Activated T-helper 17 cell treated with anti-CD3 and anti-CD28 coated beads, Interleukin-2, amount 50 U/mL, for 72 hours (primary cell): ENCODE measurements at places on chromosomes 13 and 19. TPM values are rescaled to one million over a fixed set of nuclear protein-coding genes. Genes with fewer than 3 reads are reported as not detected.

GRCh38 chr19:48740164-48740972, at the start of gene RASIP1:
TSS of gene RASIP1 (minus strand) at chr19:48740610. CDS start at chr19:48740282, 328 bp downstream.
- no peak for ATAC-seq

KATNAL1 gene
- total RNA-seq, result 25.8 TPM

HMG20B gene
- 52.3 TPM for total RNA-seq

PSG2 gene
- not detected for total RNA-seq

DNA sequence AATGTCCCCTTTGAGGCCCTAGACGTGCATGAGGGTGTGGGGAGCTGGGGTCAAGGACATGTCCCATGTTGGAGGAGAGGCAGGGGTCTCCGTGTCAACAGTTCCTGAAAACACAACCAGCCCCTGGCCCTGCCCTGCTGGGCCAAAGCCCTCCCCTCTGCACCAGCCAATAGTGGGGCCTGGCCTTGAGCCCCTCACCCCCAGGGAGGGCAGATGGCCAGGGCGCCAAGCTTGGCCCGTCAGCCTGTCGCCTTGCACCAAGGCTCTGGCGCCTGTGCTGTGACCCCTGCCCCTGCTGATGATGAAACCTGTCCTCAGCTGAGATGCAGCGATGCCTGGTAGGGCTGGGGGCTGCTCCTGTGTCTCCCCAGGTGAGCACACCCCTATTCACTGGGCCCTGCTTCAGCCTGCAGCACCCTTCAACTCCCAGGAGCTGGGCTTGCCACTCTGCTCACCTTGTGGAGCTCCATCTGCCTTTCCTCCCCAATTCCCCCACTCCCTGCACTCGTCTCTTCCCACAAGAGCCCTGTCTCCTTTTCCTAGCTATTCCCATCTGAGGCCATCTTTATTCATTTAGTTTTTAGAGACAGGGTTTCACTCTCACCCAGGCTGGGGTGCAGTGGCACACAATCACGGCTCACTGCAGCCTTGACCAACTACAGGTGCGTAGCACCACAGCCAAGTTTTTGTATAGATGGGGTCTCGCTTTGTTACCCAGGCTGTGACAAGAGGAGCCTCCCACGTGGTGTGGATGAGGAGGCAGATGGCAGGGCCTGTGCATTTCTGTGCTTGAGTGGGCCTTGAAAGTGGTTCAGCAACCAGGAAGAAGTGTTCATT, 2.1 kb upstream of the HAMP start:
- ATAC-seq, result no peak

DNA sequence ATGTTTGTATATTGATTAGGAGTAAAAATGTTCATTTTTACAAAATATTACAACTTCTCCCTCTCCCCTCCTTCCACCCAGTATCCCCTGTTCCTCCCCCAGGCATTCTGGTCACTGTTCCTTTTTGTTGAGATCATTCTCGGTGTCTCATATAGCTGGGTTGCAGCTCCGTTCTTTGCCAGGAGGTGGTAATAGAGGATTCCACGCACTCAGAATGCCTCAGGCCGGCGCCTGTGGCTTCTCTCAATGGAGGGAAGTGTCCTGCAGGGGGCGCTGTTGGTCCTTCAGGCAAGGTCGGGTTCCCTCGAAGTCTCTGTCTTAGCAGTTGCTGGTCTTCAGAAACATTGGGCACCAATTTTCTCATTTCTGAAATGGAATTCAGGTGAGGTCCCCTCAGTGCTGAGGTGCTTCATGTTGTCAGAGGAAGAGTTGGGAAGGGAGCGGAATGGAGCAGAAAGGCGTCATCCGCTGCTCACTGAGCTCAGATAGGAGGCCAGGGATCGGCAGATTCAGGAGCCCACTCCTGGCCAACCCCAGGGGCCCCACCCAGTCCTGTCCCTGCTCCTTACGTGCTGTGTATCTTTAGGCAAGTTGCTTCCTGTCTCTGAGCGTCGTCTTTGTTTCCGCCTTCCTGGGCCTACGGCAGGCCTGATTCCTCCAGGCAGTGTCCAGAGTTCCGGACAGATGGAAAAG, 10.3 kb upstream of the GARIN5A start:
- peak; percentile 39 for ATAC-seq

GRCh38 chr13:36966404-36966803, 32.7 kb downstream of the ALG5 start:
- ATAC-seq, result no peak

GRCh38 chr13:48251611-48252081, 18.6 kb downstream of the ITM2B start:
- ATAC-seq, result no peak

NUP62 gene
- 158 TPM for total RNA-seq

GRCh38 chr13:51643882-51644281, 59.6 kb downstream of the WDFY2 start:
- ATAC-seq, result peak; percentile 22

DNA sequence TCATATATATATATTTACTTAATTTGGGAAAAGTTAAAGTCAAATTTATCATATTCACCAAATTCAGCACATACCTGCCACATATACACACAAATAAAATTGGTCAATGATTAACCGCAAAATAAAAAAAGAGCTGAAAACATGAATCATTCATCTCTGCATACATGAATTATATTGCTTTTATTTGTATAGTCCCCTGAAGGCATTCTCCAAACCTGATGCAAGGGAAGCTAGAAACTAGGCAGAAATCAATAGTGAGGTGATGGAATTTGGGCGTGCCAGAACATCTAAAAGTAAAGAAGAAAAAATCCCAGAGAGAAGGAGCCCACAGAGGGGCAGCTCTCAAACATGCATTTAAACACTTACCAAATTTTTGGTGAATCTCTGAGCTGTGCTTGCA, 60.1 kb downstream of the UFM1 start:
- ATAC-seq, result no peak

DNA sequence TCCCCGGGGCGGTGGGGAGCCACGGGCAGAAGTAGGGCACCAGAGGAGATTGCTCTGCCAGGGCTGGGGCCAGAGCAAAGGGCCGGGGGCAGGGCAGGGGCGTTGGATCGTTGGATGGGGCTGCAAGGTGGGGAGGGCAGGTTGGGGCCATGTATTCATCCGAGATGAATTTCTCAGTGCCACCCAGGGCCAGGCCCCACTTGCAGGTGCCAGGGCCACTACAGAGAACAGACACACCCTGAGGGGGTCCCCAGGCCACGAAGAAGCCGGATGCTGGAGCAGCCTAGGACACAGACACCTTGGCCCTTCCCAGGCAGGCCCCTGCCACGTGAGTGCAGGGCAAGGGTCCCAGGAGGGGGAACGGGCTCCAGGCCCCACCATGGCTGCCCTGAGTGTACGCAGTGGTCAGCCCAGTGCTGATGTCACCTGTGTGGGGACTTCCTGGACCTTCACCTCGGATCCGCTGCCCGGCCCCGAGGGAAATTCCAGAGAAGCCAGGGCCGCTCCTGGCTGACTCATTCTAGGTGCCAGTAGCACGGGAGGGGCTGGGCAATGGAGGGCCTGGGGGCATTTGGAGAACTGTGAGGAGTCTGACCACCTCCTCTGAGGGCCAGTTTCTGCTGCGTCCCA, 9.6 kb upstream of the SBNO2 start:
- ATAC-seq, result peak; percentile 37

- no peak for ATAC-seq
Measured at GRCh38 chr13:45301263-45301662, 39.7 kb downstream of the TPT1 start.

- no peak for ATAC-seq
Measured at GRCh38 chr19:23261496-23262020, 11.4 kb upstream of the ZNF724 start.

CCDC70 gene
- 0.43 TPM for total RNA-seq

DNA sequence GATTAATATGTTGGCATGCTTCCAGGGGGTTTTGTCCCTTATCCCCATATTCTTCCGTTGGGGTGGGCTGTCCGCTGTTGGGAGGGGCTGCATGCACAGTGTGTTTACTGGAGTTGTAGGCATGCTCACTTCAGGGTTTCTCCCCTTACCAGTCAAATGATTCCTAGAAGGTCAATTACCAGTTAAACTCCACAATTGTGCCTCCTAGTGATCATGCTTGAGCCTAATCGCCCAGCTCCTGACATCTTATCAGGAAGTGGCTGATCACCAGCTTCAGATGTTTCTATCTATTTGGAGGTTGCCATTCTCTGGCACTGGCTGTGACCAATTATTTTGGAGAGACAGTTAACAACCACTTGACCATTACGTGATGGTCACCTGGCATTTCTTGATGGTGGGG, 1090.0 kb downstream of the SLITRK5 start:
- ATAC-seq, result no peak

DNA sequence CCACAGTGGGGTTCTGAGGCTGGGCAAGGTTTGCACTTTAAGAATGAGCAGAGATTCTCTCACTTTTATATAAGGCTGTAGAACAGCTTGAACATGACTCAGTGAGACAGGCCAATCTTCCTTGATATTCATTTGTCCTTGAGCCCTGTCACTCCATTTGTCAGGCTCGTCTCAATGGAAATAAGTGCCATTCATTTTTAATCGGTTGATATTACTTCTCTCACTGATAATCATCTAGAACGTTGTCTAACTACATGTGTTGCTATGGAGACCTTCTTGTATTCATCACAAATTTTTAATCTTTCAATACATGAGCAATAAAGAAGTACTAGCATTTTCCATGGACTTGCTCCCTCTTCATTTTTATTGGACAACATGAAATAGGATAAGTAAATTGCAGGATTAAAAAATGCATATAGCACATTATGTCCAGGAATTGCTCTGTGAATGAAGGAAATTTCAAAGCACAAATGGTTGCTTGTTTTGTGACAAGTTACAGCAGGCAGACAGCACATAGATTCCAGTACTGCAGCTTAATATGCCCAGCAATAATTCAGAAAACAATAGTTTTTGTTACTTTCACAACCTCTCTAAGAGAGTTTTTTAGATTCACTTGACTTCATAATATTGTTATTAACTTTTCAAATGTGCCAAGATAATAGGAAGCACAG, 1178.4 kb upstream of the ATXN8OS start:
- no peak for ATAC-seq

DNA sequence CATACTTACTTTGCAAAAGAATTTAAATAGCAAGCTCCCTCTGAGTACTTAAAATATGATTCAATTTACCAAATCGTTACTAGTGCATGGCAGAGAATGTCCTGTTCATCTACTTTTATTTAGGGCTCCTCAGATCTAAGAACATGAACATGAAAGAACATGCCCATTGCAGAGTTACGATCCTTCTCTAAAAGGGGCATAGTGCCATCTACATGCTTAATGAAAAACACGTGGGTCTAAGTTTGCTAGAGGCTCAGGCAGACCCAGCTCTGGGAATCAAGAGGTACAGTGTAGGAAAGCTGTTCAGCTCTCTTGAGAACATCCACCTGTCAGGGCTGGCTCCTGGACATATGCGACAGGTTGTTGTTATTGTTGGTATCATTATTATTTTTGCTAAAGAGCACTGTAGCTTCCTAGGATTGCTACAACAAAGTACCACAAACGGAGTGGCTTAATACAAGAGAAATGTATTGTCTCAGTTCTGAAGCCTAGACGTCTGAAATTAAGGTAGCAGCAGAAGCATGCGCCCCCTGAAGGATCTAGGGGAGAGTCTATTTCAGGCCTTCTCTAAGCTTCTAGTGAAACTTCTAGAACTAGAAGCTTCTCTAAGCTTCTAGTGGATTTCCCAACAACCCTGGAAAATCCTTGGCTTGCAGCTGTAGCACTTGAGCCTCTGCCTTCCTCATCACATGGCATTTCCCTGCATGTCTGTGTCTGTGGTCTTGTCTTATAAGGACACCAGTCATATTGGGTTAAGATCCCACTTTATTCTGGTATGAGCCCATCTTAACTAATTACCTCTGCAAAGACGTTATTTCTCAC, 133.9 kb downstream of the DCT start:
- no peak for ATAC-seq
